ENCODE measurements at places on chromosomes 4 and X.

DNA sequence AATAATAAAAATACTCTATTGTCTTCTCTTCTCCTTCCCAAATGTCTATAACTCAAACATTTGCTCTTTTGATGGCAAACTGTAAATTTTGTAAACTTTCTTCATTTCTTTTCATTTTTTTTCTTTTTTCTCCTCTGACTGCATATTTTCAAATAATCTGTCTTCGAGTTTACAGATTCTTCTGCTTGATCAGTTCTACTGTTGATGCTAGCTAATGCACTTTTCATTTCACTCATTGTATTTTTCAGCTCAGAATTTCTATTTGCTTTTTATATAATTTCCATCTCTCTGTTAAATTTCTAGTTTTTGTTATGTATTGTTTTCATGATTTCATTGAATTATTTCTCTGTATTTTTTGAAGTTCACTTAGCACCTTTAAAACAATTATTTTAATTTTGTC is 646.8 kb upstream of the INTU start:
- no peak for DNase-seq

- no peak for DNase-seq
These were observed 120.4 kb downstream of the ARAP2 start for GRCh38 chr4:36123906-36124305.

DNA sequence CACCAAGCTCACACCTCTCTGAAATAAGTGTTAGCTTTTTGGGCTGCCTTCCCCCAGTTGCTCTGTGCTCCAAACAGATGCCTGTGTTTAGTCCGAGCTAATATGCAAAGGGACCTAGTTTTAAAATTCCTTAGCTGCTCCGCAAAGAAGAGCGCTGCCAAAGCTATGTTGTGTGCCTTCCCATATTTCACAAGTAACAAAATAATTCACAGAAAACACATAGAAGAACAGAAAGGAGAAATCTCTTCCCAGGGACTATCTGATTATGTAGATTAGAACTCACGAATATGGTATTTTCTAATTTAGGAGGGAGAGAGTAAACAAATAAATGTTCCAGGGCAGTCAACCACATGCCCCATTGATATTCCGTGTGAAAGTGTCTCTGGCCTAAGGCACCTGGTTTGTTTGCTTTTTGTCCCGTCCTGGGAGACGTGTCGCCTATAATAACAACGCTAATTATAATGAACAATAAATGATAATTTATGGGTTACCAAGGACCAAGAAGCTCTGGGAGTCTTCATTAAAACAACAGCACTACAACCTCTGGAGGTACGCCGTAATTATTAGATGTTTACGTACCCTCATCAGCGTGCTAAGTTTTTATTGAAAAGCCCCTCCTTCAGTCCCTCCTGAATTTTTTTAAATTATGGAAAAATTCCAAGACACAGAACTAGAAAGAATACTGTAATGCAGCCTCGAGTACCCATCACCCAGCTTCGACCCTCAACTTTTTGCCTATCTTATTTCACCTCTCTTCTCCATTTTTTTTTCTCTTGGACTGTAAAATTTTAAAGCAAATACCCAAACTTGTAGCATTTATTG is 1.2 kb upstream of the CCNG2 start:
- no peak for DNase-seq

DNA sequence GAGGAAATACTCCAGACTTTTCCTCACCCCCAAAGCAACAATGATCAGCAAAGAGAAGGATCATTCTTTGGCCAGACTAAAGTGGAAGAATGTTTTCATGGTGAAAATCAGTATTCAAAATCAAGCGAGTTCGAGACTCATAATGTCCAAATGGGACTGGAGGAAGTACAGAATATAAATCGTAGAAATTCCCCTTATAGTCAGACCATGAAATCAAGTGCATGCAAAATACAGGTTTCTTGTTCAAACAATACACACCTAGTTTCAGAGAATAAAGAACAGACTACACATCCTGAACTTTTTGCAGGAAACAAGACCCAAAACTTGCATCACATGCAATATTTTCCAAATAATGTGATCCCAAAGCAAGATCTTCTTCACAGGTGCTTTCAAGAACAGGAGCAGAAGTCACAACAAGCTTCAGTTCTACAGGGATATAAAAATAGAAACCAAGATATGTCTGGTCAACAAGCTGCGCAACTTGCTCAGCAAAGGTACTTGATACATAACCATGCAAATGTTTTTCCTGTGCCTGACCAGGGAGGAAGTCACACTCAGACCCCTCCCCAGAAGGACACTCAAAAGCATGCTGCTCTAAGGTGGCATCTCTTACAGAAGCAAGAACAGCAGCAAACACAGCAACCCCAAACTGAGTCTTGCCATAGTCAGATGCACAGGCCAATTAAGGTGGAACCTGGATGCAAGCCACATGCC is 89.7 kb downstream of the TET2 start:
- no peak for DNase-seq

DNA sequence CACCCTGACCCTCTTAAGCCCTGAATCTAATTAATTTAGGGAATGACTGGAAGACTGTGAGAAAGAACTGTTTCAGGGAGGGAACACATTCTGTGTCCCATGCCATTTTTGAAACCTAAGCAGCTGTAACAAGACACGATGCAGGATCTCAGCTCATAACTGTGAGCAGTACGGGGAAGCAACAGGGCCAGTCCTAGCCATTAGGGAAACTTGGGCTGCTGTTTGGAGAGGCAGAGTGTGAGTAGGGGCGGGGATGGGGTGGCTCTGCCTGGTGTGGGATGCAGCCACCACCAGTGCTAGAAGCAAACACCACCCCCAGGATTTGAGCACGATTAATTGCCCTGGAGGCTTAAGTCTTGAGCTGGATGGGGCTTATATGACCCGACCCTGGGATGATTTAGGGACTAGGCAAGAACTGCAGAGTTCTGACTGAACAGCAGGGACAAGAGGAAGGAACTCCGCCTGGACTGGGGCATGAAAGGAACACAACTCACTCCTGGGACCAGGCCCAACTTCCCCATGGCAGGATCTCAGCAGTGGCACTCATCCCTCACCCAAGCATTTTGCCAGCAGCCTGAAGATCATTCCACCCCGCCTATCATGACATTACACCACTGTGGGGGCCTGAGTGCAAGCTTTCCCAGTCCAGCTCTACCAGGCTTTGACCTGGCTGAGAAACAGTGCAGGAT is 43.1 kb downstream of the ATRX start:
- no peak for DNase-seq

- no peak for DNase-seq
These were observed 413.8 kb downstream of the FAT4 start for GRCh38 chr4:125728568-125728967.

- no peak for DNase-seq
These were observed 72.6 kb downstream of the EPHA5 start for GRCh38 chr4:65597697-65598096.

DNA sequence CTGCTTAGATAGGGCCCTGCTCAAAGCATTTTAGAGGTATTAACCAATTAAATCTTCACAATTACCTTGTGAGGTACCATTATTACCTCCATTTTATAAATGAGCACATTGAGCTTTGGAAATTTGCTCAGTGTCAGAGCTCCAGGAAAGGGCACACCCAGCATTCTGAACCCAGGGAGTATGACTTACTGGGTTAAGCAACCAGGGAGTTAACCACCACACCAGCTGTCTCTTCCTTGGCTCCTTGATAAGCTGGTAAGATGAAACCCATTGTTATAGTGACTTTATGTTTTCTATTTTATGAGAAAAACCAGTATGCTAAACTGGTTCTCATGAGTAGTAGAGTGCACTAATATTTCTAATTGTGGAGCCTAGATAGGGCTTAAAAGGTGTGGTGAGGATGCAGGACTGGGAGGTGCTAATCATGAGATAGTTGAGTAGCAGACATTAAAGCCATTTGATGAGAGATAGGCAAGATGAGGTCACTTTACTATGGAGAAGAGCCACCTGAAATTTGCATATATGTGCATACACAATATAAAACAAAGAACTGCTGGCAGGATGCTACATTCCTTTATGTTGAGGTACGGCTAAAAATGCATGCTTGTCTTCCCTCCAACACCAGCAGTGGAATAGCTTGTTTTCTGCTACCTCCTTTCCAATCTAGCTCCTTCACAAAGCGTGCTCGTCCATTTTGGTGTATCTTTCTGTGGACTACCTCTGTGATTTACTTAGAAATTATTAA is 556.1 kb downstream of the SPRY1 start:
- no peak for DNase-seq

DNA sequence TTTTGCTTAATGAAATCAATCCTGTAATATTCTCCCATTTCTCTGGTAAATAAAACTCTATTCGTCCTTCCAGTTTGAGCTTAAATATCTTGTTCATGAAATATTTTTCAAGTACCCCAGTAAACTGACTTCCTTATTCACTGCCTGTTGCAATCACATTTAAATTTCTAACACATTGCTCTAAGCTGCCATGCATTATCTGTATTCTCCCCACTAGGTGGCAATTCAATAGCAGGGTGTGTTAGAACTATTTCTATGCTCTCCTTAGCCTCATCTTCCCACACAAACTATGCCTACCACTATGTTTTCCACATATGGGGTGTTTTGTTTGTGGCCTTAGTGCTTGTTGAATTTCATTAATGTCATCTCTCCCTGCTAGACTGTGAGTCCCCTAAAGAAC is 377.1 kb upstream of the HS3ST1 start:
- no peak for DNase-seq

DNA sequence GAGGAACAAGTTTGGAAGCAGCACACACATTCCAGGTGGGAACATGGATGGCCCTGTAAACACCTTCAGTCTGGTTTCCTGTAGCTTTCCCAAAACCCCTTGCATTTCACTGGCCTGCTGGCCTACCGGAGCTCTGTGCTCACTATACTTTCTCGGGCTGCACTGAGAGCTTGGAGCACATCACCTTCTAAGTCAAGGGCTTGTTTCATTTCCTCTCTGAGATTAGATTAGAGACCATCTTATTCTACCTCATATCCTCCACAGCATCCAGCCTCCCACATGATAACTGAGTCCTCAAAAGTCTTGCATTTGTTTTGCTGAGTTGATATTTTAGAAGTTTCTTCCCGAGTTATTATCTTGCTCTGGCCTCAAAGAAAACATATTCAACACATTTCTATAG is 147.7 kb downstream of the RASL11B start:
- DNase-seq, result no peak

DNA sequence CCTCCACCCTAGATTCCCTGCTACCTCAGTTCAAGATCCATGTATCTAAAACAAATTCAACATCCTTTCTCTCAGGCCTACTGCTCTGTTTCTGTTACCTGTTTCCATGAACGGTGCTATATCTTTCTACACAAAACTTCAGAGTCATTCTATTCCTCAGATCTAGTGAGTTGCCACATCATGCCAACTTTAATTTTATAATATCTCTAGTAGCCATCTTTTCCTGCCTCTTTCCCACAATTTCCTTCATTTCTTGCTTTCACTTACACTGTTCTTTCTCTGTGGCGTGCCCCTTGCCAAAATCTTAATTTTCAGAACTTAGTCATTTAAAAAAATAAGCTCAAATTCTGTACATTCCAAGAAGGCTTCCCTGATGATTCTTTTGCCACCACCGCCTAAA is 15.2 kb downstream of the GUCY1A1 start:
- no peak for DNase-seq

- no peak for DNase-seq
These were observed 90.9 kb upstream of the FAT1 start for GRCh38 chr4:186814535-186815070.

DNA sequence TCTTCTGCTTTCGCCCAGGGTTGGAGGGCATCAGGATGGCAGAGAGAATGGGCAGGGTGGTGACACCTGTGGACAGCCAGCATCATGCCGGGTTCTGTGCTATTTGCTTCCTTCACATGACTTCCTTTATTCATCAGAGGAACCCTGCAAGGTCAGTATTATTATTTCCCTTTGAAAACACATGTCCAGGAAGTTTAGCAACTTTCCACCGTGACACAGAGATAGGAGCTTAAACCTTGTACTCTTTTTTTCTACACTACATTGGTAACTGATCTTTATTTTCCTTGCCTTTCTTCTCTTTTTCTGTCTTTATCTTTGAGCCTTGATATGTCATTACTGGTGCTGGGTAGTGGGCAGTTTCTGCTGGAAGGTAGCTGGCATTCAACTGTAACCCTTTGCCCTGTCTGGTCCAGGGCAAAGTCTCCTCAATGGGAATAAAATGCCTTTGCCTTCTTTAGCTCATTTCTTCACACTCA is 5.0 kb upstream of the MGST2 start:
- DNase-seq, result no peak

- no peak for DNase-seq
These were observed 746 bp downstream of the REST start for GRCh38 chr4:56908206-56909085.

GRCh38 chr4:156732634-156733033 is 239.0 kb downstream of the PDGFC start:
- no peak for DNase-seq

DNA sequence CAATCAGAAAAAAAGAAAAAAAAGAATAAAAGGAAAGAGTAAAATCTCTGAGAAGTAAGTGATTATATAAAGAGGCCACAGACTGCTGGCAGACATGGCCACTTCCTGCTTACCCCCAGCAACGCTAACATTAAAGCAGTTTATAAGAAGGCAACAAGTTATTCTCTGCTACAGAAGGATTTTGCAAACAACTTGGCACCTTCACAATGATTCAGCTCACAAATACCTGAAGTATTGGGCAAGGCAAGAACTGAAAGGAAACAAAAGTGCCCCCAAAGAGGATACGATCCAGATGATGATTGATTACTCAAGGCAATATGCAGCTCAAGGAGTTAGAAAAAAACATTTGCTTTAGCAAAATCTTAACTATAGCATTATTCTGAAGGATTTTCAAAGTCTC is 718.8 kb downstream of the KLHL13 start:
- no peak for DNase-seq

- no peak for DNase-seq
These were observed 59.2 kb upstream of the PARM1 start for GRCh38 chr4:74873545-74874301.

DNA sequence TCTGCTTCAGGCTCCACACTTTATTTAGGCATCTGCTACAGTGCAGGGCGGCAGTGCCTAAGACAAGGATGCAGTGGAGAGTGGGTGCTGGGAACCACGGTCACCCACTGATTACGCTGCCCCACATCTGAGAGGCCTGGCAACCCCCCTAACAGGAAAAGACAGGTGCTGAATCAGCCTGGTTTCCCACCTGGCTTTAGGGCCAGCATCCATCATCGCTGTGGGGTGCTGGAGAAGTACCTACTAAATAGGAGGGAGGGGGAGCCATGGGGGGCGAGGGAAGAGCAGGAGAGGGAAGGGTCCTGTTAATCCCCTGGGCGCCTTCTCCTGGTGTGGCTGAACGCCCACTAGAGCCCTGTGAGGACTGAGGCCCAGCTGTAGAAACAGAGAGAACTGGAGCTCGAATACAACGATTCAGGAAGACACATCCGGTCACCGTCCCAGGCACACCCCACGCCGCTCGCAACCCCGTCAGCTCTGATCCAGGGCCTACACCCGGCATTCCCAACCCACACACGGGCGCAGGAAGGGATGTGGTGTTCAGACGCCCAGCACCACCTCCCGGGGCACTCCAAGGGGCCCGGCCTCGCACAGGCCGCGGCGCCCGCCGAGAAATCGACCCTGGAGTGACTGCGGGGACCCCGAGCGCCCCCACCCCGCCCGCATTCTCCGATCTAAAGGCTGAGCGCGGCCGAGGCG is 554 bp downstream of the DCTD start:
- DNase-seq, result peak; percentile 1

- DNase-seq, result no peak
These were observed 98.9 kb downstream of the HPGD start for GRCh38 chr4:174423257-174423944.
